Activated CD4-positive, alpha-beta T cell treated with anti-CD3 and anti-CD28 coated beads, Interleukin-2, amount 10 ng/mL, durations not matched to agents 24 days and 14 days (primary cell): ENCODE measurements at places on chromosomes 12 and 14. TPM values are rescaled to one million over a fixed set of nuclear protein-coding genes. Genes with fewer than 3 reads are reported as not detected.

- no peak overlapping the region for H3K4me3 ChIP-seq
- no peak overlapping the region for H3K27ac ChIP-seq
- H3K27me3 ChIP-seq, result peaks cover 3% of the 10 kb centered on the region
- DNase-seq, result no peak
- H3K36me3 ChIP-seq, result no peaks in the 10 kb centered on the region
- H3K4me1 ChIP-seq, result no peaks in the 10 kb centered on the region
Measured at GRCh38 chr12:6016756-6017155, 71.7 kb upstream of the ANO2 start.

KRT82 gene
- not detected in 2 replicates for total RNA-seq

DNA sequence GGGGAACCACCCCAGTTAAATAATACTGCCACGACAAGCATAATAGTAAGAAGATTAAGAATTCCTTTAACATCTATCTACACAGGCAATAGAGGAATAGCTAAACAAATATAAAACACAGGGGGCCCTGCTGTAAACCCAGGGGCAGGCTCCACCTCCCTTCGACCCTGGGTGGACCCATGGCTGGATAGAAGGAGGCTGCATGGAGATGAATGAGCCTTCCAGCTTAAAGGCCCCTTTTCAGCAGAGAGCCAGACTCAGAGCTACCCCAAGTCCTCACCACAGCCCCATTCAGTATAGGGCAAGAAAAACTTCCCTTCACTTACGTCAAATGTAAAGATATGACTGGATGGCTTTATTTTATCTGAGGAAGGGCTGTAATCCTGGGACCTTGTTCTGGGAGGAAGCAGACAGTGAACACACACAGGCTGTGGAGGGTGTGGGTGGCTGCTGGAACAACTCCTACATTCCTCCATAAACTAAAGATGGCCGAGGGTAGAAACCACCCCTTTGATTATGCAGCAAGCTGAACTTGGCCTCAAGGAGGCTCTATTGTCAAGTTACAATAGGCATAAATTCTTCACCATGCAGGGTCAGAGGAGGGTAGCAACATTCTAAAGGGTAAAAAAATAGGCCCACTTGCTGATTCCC, 30.4 kb downstream of the NUAK1 start:
- no peak overlapping the region for H3K27ac ChIP-seq
- no peaks in the 10 kb centered on the region for H3K36me3 ChIP-seq
- H3K27me3 ChIP-seq, result peaks cover 17% of the 10 kb centered on the region
- peaks cover 6% of the 10 kb centered on the region for H3K4me1 ChIP-seq

MMP19 gene
- not detected in 2 replicates for total RNA-seq

DNA sequence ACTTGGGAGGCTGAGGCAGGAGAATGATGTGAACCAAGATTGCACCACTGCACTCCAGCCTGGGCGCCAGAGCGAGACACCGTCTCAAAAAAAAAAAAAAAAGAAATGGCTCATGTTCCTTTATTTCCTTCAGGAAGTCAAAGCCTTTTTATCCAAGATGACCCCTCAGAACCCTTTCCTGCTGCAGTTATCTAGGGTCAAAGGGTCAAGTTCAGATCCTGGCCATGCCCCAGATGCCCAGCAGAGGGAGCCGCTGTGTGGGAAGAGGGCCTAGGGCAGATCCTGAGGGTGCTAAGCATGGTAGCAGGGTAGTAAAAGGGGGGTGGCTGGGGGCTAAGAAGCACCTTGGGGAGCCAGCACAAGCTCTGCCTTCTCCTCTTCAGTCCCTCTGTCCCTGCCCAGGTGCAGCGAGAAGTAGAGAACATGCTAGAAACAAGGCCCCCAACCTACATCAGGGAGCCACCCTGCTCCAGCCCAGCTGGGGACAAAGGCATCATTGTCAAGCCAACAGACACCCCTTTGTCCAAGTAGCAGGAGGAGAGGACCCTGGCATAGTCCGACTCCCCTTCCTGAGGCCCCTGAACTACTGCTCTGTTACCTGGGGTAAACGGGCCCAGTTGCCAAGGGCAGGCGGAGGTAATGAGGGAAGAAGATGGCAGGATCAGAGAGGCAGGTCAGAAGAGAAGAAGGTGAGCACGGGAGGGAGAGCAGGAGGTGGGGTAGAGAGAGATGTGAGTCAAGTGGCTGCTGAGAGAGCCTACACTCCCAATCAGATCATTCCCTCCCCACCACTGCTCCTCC, 6.5 kb downstream of the NFE2 start:
- no peaks in the 10 kb centered on the region for H3K36me3 ChIP-seq
- peaks cover 21% of the 10 kb centered on the region for H3K27me3 ChIP-seq
- H3K4me3 ChIP-seq, result no peak overlapping the region
- peaks cover 4% of the 10 kb centered on the region for H3K4me1 ChIP-seq
- DNase-seq, result peak; percentile 91
- no peak overlapping the region for H3K27ac ChIP-seq

DNA sequence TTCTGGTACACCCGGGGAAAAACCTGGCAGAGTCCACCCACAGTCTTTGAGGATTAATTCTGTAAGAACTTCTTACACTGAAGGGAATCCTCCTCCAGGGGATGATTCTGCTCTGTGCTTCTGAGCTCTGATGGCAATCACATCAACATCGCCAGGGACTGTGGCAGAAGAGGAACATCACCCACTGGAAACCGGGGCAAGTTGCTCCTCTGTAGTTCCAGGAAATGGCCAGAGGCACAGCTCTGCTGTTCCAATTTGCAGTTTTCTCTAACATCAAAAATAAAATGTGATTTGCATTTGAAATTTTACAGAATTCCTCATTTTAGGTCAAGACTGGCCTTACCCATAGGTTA, 207.6 kb downstream of the DAD1 start:
- H3K4me3 ChIP-seq, result no peak overlapping the region
- H3K36me3 ChIP-seq, result no peaks in the 10 kb centered on the region
- no peaks in the 10 kb centered on the region for H3K4me1 ChIP-seq
- no peaks in the 10 kb centered on the region for H3K27me3 ChIP-seq

DNA sequence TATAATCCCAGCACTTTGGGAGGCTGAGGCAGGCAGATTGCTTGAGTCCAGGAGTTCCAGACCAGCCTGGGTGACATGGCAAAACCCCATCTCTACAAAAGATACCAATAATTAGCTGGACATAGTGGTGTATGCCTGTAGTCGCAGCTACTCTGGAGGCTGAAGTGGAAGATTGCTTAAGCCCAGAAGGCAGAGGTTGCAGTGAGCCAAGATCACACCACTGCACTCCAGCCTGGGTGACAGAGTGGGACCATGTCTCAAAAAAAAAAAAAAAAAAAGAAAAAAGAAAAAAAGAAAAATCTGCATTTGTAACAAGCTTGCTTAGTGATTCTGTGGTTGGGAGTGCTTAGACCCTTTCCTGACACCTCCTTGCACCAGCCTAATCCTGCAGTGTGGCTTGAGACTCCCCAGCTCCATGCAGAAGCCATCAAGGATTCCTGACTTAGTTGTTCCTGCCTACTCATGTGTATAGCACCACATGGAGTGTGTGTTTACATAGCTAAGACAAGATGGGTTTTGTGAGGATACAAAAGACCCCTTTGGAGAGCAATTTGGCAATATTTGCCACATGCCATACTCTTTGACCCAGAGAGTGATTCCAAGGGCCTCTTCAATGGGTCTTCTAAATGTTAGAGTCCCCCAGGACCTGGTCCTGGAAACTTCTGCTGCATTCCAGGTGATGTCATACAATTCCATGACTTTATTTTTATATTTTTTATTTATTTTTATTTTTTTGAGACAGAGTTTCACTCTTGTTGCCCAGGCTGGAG, 5.1 kb upstream of the TMED10 start:
- H3K27me3 ChIP-seq, result peaks cover 20% of the 10 kb centered on the region
- no peaks in the 10 kb centered on the region for H3K36me3 ChIP-seq
- peaks cover 5% of the 10 kb centered on the region for H3K4me1 ChIP-seq
- no peak overlapping the region for H3K4me3 ChIP-seq

GRCh38 chr14:90555126-90556011, 158.5 kb downstream of the CALM1 start:
- no peak for DNase-seq
- no peak overlapping the region for H3K27ac ChIP-seq
- H3K36me3 ChIP-seq, result no peaks in the 10 kb centered on the region
- H3K27me3 ChIP-seq, result no peaks in the 10 kb centered on the region
- no peak overlapping the region for H3K4me3 ChIP-seq

LTB4R2 gene
- total RNA-seq, result 9.6 and 11.0 TPM in 2 replicates

DNA sequence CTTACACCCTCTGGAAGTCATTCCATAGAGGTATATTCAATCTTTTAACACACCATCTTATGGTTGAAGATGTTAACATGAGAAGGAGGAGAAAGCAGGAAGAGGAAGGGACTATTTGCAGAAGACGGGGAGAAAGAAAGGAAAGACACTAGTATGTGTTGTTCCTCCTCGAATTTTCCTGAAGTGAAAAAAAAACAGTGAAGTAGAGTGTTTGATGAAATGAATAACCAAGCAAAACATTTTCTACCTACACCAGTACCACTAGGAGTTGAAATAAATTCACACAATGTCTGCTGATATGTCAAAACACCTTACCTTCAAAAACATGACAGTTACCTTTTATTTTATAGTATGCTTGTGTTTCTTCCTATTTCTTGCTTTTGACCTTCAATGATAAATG, 1.4 kb upstream of the CNOT2 start:
- peak overlapping the region; percentile 99 for H3K27ac ChIP-seq
- peaks cover 40% of the 10 kb centered on the region for H3K4me1 ChIP-seq
- no peaks in the 10 kb centered on the region for H3K27me3 ChIP-seq

FAM90A1 gene
- 0.14 and 0.31 TPM in 2 replicates for total RNA-seq

TDRD9 gene
- 0.12 and 0.19 TPM in 2 replicates for total RNA-seq

MANSC4 gene
- not detected in 2 replicates for total RNA-seq

ASCL1 gene
- 0.07 TPM in 1 of 2 replicates, not detected in the other for total RNA-seq

DNA sequence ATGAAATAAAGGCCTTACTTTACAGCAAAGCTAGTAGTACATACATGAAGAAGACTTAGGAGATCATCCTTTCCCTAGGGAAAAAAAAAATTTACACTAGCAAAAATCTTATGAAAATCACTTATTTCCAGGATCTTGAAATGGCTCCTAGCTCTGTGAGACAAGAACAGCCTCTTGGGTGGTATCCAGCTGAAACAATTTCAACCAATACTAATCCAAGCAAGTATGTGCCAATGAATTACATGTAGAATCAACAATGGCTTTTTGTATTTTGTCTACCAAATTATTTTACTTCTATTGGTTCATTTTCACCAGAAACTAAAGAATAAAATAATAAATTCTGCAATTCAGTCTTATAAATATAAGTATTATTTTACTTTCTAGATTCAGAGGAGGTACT, 2.7 kb upstream of the SLCO1A2 start:
- peaks cover 1% of the 10 kb centered on the region for H3K27me3 ChIP-seq
- no peak overlapping the region for H3K4me3 ChIP-seq
- H3K4me1 ChIP-seq, result no peaks in the 10 kb centered on the region
- no peak overlapping the region for H3K27ac ChIP-seq
- no peaks in the 10 kb centered on the region for H3K36me3 ChIP-seq

GRCh38 chr12:113461666-113462065, 10.0 kb downstream of the LHX5 start:
- H3K27me3 ChIP-seq, result peaks cover 59% of the 10 kb centered on the region
- H3K4me1 ChIP-seq, result peaks cover 12% of the 10 kb centered on the region
- H3K27ac ChIP-seq, result peak overlapping the region; percentile 51
- H3K4me3 ChIP-seq, result no peak overlapping the region
- DNase-seq, result no peak
- H3K36me3 ChIP-seq, result peaks cover 5% of the 10 kb centered on the region

TMEM117 gene
- total RNA-seq, result 0.82 and 1.1 TPM in 2 replicates

DNA sequence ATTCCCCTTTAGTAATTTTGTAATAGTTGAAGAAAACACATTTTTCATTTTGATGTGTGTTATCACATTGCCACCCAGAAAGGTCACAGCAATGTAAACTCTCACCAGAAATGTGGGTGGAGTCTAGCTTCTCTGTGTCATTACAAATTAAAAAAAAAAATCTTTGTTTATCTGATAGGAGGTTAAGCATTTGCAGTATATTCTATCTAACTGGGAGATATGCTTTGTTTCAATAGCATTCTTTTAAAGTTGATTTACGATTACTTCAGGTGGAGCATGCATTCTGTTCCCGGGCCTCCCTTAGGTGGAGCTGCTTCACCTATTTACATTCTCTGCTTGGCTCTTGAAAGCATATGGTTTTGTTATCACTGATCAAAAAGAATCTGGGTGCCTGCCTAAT, 7.8 kb downstream of the ADIPOR2 start:
- no peak overlapping the region for H3K27ac ChIP-seq
- H3K4me1 ChIP-seq, result peaks cover 19% of the 10 kb centered on the region
- H3K4me3 ChIP-seq, result no peak overlapping the region
- H3K36me3 ChIP-seq, result peaks cover 16% of the 10 kb centered on the region
- H3K27me3 ChIP-seq, result no peaks in the 10 kb centered on the region
- DNase-seq, result no peak

- no peaks in the 10 kb centered on the region for H3K36me3 ChIP-seq
- no peaks in the 10 kb centered on the region for H3K4me1 ChIP-seq
- H3K4me3 ChIP-seq, result no peak overlapping the region
- no peak for DNase-seq
- H3K27ac ChIP-seq, result no peak overlapping the region
Measured at GRCh38 chr12:28708918-28709371, 440.1 kb upstream of the FAR2 start.

NPFF gene
- total RNA-seq, result 0.57 TPM in 1 of 2 replicates, not detected in the other

DNA sequence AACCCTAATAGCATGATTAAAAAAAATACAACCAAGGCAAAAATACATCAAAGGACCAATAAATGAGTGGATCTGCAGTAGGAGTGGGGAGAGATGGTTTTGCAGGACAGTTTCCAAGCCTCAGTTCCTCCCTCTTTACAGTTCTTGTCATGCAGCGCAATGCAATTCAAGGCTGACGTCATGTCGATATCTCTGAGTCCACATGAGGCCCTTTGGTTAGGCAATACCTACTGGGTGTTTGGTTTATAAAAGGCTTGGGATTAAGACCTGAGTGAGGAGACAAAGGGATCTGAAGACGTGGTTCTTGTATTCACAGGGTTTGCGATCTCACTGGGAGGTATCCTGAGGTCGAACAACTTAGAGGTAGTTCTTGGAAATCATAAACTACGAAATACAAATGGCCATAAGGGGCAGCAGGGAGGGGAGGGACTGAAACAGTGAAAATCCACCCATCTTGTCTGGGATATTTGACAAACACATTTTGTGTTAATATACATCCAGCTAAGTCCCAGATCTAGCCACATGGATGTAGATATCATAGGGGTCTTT, 441.0 kb downstream of the FUT8 start:
- H3K27me3 ChIP-seq, result no peaks in the 10 kb centered on the region
- H3K4me1 ChIP-seq, result peaks cover 32% of the 10 kb centered on the region
- no peak overlapping the region for H3K4me3 ChIP-seq
- no peak overlapping the region for H3K27ac ChIP-seq

DNA sequence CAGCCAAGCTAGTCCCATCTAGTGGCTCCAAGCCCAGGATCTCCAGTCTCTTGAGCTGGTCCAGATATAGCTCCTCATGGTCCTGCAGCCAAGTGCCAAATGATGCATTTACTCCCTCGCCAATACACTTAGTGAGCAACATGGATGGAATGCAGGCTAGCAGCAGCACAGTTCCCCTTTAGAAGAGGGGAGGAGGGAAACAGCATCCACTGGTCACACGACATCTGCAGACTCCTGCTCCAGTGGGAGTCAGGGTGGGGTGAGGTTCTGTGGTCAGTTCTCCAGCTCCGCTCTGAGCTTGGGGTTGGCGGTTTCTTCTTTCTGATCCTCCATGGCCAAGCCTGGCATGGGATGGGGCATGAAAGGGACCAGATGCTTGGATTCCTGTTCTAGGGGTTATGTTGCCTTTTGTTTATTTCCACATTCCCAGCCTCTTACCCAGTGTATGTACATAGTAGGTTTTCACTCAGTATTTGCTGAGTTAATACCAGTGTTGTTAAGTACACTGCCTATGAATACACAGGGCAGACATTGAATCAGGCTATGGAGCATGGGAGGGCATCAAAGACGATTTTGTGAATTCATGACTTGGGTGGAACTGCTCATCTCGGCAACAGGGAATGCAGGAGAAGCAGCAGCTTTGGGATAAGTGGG, 57.3 kb downstream of the GALNT16 start:
- no peak overlapping the region for H3K4me3 ChIP-seq
- no peaks in the 10 kb centered on the region for H3K4me1 ChIP-seq
- no peaks in the 10 kb centered on the region for H3K36me3 ChIP-seq
- H3K27me3 ChIP-seq, result peaks cover 3% of the 10 kb centered on the region

NAB2 gene
- 70.5 and 76.7 TPM in 2 replicates for total RNA-seq
